ENCODE measurements at places on chromosomes 11 and 22.
A peak's percentile ranks its signal among the peaks of the same experiment; 100 is the strongest.

DNA sequence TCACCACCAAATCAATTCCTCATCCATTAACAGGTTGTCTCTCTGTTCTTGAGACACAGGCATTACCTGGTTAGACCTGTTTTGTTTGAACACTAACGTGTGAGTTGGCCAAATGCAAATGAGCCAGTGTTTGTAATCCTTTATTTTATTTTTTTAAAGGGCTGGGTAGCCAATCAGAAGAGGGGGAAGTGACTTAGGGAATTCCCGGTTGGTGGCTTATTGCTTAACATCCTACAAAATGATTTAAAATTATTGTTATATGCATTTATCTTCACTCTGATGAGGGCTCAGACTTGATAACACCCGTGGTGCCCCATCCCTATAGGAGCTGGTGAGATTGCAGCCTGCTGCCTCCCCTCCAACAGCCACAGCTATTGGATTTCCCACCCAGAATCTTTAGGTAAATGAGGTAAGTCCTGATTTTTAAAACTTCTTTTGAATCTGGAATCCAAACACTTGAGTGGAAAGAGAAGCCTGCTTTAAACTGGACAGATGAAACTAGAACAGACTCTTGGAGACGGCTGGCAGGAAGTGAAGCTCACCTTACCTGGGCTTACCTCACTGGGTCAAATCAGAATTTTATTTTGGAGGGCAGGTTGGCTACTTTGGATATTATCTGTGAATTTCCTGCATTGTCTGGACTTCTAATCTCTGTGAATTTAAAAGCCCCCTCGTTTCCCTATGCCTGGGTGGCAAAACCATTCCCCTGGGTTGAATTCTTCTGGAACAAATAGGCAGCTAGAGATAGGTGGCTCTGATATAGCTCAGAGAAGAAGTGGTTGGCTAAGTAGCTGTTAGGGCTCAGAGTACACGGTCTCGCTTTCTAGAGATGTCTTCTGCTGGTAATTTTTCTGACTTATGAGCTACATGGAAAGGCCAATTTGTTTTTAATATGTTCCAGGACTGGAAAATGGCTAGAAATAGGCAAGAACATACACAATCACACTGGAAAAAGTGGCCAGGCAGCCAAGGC lies at the start of gene EHF:
EHF (plus strand) TSS at position 274 of the 973 bp plus-strand sequence. CDS start 21,538 bp downstream, outside the sequence.
- DNase-seq = no peak

DNA sequence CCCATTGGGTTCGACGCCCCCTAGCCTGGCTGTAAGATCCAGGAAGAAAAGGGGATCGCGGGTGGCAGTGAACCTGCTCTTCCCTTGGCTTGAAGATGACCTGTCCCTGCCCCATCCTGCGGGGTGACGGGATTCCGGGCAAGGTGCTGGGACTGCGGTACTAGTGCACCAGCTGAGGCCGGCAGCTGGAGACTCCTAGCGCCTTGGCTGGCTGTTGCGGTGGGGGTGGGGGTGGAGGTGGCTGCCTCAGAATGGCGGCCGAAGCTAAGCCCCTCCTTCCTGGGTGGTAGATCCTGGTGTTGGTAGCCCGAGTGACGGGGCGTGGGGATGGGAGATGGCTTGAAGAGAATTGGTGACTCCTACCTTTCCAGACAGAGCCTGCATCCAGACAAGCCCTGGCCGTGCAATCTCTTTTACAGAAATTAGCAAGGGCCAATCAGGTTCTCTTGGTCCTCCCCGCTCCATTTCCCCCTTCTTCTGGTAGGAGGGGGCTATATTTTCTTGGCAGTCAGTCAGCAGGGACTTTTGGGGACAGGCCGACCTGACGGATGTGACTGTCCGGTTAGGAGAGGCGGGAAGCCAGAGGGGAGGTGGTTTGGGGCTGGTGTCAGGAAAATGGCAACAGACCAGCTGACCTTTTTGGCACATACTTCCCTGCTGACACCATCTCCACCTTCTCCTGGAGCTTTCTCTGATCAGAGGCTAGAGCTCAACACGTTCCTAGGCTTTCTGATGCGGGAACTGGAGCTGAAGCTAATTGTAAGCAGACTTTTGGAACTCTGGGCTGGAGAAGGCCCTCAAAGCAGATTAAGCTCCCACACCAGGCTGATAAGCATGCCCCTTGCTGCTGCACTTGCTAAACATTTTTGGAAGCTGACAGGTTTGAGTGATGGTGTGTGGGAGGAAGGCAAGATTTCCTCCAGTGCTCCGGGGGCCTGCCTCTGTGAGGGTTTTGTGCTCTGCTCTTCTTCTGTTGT lies 2.0 kb downstream of the NAV2 start:
- DNase-seq = no peak

DNA sequence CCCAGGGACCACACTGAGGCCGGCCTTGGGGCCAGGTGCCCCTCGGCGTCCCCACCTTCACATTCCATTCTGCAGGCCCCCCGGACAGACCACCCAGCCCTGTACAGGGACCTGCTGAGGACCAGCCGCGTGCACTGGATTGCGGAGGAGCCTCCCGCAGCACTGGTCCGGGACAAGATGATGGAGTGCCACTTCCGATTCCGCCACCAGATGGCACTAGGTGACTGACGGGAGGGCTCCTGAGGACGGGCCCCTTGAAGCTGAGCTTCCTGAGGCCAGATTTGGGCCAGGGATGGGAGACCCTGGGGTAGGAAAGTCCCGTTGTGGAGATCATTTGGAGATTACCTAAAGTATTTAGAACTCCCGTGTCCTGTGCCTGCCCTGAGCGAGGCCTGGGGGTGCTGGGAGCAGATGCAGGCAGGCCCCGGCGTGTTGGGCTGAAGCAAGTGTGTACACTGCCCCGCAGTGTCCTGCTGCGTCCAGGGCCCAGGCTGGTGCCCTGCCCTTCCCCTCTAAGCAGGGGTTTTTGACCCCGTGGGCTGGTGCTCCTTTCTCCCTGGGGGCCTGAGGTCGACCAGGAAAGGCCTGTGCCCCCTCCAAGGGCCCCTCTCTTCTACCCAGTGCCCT lies 20.0 kb downstream of the TRMU start:
- peak; percentile 64 for DNase-seq

- no peak for DNase-seq
Measured at GRCh38 chr22:36056980-36057379, 28.4 kb upstream of the RBFOX2 start.

GRCh38 chr11:61445516-61445915 lies 15.6 kb downstream of the SDHAF2 start:
- DNase-seq = no peak

DNA sequence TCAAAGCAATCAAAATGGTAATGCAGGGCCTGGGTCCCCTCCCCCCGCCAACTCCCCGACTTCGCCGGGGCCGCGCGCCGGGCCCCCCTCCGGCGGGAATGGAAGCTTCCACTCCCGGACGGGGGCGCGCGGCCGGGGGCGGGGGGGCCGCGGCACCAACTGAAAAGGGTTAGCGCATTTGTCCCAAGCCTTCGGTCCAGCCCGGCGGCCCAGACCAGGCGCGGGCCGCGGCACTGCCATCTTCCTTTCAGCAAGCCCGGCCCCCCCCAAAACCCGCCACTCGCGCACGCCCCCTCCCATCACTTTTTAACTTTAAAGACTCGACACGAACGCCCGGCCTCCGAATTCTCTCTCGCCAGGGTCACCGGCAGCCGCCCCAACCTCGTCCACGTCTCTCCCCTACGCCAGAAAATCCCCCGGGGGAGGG lies 2.8 kb downstream of the PHF21B start:
- peak; percentile 39 for DNase-seq

- DNase-seq = no peak
Measured at GRCh38 chr22:19107730-19108074, 14.5 kb downstream of the DGCR2 start.

Data from amygdala (tissue), 56 donors.